ENCODE measurements at places on chromosomes 3 and 15.

- no peak for DNase-seq
These were observed 107.1 kb upstream of the TPM1 start for GRCh38 chr15:62935300-62936081.

- no peak for DNase-seq
These were observed 2.0 kb upstream of the MELTF start for GRCh38 chr3:197031315-197032285.

GRCh38 chr3:195094191-195094921 lies 176.6 kb downstream of the XXYLT1 start:
- no peak for DNase-seq

DNA sequence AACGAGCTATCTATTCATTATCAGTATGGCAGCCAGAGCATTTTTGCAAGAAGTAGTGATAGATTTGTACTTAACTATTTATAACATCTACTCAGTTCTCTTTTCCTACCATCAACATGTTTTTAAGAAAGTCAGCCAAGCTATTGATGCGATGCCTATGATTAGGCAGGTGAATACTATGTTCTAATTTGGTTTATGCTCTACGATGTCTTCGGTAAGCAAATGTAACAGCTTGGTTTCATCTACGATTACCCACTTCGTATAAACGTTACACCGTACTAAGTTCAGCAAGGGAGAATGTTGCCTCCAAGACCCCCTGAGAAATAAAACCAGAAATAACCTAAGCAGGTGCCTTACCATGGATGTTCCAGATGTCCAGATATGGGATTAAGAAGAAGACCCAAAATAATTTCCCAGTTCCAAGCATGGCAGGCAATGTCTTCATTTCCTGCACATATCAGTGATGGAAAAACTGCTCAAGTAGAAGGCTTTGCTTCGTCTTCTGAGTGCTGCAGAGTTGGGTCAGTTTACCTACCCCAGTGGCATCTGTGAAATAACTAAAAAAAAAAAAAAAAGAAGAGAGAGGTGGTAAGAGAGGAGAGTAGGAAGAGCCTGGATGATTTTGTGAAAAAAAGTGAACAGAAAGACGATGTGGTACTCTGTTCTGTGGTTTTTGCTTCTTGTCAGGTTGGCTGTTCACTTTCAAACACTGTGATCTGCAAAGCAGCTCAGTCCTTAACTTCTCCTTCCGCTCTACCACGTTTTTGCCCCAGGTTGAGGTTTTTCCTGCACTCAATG lies at the start of gene BTLA:
Gene BTLA, minus strand, starts transcription at position 559 of the 798 bp plus-strand sequence. Its CDS starts 114 bp downstream, at position 445.
- DNase-seq: no peak

DNA sequence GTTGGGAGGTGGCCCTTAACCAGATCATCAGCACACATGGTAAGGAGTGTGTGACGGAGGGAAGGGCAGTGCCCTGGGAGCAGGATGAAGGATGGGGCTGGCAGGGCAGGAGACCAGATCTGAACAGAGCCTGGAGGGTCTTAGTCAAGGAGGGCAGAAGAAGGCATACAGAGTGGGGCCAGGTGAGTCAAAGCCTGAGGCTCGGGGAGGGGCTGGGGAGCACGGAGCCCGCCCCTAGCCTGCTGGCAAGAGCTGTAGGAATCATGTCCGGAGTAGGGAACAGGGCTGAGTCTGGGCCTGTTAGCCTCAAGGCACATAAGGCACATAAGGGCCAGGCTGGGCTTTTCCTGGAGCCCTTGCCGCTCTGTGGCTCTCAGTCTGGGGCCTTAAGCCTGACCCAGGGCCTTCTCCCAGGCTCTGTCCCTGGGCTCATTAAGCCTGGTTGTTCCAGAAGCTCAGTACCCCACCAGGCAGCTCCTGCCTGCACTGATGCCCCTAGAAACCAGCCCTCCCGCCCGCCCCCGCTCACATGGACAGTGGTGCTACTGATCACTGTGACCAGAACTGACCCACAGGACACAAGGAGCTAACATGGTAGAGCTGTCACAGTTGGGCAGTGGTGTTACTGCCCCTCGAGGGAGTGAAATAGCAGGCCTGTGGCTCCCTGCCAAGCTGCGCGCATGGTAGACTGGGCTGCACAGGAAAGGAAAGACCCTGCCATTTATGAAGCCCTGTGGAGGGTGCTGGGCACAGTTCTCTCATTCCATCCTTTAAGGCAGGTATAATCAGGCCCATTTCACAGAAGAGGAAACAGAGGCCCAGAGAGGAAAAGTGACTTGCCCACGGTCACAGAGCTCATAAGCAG lies 14.6 kb downstream of the ISG20 start:
- no peak for DNase-seq

- DNase-seq: no peak
These were observed 26.5 kb upstream of the SIAH2 start for GRCh38 chr3:150789451-150789850.

DNA sequence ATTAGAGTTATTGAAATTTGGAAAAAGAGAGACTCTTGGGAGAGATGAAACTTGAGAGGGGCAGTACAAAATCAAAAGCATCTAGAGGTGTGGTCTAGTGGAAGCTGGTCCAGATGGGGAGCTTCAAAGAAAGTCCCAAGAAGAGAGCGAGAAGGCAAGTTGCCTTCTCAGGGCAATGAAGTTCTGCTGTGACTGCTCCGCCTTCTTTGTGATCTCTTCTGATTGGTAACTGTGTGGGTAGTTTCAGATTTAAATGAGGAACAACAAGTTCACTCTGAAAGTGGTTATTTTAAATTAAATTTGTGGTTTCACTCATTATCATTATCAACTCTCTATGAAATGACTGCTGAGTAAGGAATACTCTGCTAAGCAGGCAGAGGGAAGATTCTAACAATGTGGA lies 233.3 kb downstream of the NLGN1 start:
- DNase-seq: no peak

DNA sequence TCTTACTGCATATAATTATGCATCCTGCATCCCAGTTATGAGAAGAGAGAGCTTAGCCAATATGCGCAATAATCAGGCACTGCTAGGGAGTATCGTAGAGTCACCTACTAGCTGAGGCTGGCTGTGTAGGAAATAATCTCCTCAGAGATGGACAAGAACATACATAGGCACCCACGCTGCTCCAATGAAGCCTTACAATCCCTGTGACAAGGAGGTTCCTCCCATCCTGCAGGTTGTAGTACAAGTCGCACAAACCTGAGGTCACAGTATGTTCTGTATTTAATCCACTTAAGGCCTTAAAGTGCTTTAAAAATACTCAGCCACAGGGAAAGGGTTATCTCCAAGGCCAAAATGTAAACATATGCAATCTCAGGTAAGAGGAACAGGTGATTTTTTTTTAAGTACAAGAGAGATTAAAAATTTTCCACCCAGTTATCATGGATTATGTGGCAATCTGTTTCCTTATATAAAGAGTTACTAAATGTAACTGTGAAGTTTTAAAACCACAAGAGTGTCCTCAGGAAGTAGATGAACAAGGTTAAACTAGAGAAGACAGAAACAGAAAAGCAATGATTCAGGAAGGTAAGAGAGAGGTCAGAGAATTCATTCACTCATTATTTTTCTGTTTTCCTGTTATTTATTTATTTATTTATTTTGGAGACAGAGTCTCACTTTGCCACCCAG lies 7.5 kb upstream of the COLQ start:
- DNase-seq: no peak

DNA sequence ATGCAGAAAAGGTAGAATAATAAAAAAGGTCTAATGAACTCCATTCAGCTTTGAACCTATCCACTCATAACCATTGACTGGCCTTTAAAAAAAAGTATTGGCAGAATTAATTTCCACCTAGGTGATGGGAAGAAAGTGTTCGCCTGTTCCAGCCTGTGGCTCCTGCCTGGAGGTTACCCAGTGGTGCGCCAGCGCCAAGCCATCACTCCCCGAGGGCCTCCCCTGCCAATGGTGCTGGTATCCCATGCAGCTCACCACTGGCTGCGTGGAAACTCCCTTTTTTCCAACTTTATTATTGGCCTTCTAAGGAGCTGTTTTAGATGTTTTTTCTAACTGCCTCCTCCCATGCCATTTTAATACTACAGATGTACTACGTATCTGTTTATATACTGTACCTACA lies 29.4 kb downstream of the NIPA2 start:
- no peak for DNase-seq
